Naive thymus-derived CD4-positive, alpha-beta T cell (primary cell): ENCODE measurements at places on chromosomes 4 and X. TPM values are rescaled to one million over a fixed set of nuclear protein-coding genes. Genes with fewer than 3 reads are reported as not detected.
A peak's percentile ranks its signal among the peaks of the same experiment; 100 is the strongest.

DNA sequence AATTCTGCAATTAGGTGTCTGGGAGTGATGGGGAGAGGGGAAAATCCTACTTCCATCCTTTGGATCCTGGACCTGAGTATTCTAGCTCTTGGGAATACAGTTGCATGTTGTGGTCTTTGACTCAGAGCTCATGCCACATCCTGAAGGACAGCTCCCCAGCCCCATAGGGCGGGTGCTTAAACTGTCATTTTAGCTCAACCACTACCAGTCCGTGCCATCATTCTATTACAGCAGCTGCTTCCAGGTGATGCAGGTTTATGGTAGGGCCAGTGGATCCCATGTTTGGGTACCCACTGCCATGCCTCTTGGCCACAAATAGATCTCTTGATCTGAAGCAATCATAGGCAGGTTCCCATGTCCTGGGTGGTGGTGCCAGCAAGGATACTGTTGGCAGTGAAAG, 34.7 kb downstream of the CCKAR start:
- no peak for DNase-seq

GRCh38 chr4:34371676-34372075, 1872.6 kb downstream of the ARAP2 start:
- no peak for DNase-seq

DNA sequence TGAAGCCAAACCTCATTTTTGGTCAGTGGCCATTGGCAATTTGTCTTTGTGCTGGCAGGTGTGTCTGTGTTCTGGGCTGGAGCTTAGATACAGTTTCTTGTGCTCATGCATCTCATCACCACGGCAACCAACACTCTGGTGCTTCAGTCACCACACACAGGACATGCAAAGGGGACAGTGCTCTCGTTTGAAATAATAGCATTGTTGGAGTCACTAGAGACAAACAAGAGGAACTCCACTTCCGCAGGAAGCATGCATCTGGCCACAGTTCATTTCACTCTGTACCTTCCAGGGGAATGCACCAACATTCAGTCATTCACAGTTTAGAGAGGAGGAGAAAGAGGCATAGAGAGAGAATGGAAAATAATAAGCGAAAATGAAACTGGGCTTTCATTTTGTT, 267.4 kb downstream of the ANK2 start:
- DNase-seq = peak; percentile 14

Gene GAGE12F
- total RNA-seq = not detected in 2 replicates

GRCh38 chr4:39146211-39146610, 36.1 kb upstream of the WDR19 start:
- no peak for DNase-seq

GRCh38 chrX:150506486-150506885, 61.9 kb upstream of the MTM1 start:
- DNase-seq = no peak

DNA sequence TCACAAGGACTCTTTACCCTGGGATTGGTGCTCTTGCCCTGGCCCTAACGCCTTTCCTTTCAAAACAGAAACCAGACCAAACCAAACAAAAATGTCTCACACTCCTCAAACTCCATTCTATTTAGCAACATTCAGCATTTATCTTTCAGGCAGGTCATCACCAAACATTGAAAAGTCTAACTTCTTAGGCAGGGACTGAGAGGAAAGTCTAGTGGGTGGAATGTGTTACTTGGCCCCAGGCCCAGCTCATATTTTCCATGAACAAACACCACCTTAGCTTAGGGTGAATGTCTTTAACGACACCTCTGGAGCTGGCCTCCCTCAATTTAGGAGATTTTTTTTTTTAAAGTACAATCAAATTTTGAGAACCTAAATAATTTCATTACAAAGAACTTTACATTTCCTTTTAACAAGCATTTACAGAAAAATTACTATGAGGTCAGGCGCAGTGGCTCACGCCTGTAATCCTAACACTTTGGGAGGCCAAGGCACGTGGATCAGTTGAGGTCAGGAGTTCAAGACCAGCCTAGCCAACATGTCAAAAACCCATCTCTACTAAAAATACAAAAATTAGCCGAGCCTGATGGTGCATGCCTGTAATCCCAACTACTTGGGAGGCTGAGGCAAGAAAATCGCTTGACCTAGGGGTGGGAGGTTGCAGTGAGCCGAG, 10.2 kb upstream of the N4BP2 start:
- no peak for DNase-seq
